NCI-H526 treated with DMSO at 0.1 percent for 48 hours (cell line): ENCODE measurements at places on chromosomes 1 and 21.
A peak's percentile ranks its signal among the peaks of the same experiment; 100 is the strongest.

GRCh38 chr1:147574401-147574800 lies 33.1 kb downstream of the BCL9 start:
- DNase-seq: no peak

DNA sequence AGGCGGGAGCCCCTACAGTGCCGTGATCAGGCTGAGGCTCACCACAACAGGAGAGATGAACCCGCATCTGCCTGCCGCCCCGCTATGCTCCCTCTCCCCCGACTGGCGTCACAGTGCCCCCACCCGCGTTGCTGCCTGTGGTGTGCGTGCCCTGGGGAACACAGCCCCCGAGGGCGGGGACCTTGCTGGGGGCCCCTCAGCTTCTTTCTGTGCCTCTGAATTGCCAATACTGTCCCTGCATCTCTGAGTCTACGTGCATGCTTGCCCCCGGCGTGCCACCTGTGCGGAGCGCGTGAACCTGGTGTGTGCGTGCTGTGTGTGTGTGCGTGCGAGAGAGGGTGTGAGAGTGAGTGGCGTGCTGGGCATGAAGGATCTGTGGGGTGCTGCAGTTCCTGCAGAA lies 10.3 kb downstream of the PARS2 start:
- no peak for DNase-seq

DNA sequence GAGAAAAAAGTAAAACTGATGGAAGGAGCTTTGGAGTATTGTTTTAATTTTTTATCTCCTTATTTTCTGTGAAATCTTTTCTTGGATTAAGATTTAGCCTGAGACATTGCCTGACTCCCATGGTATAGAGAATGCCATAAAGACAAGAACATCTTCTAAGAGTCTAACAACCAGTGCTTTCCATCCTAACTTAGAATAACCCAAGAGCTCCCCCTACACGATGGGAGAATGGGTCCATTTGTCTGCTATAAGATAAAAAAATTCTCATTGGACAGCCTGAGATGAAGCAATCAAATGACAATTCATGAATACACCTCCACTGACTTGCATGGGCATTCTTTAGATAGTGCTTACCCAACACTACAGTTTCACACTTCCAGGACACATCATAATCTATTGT lies 478.1 kb downstream of the TTLL7 start:
- no peak for DNase-seq

DNA sequence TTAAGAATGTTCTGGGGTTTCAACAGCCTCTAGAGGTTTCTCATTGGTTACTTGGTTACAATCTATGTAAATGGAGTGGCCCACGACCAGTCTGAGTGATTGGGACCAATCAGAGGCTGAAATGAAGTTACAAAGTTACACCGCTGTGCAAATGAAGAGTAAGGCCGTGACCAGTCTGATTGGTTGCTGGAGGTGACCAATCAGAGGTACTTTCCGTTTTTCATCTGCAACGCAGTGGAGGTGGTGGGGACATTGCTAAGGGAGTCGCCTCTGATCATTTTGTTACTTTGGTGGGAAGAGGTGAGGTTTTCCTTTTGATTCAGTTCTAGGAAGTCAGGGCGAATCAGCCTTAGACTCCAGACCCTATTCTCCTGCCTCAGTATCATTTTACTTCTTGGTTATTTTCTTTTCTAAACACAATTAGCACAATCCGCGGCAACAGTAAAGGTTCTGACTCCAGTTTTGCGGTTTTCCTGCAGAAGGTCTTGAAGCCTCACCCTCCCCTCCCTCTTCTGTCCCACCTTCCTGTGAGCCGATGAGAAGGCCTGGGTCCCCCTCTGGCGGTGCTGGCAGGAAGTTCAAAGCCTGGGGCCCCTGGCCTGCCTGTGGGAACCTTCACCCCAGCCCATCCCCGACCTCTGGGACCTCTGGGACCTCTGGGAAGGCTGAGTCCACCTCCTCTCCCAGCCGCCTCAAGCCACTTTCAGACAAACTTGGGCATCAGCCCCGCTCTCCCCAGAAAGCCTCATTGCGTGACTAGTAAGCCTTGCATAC lies 38.7 kb upstream of the TTC34 start:
- no peak for DNase-seq

GRCh38 chr1:152190589-152190988 lies 31.6 kb upstream of the RPTN start:
- DNase-seq: no peak

DNA sequence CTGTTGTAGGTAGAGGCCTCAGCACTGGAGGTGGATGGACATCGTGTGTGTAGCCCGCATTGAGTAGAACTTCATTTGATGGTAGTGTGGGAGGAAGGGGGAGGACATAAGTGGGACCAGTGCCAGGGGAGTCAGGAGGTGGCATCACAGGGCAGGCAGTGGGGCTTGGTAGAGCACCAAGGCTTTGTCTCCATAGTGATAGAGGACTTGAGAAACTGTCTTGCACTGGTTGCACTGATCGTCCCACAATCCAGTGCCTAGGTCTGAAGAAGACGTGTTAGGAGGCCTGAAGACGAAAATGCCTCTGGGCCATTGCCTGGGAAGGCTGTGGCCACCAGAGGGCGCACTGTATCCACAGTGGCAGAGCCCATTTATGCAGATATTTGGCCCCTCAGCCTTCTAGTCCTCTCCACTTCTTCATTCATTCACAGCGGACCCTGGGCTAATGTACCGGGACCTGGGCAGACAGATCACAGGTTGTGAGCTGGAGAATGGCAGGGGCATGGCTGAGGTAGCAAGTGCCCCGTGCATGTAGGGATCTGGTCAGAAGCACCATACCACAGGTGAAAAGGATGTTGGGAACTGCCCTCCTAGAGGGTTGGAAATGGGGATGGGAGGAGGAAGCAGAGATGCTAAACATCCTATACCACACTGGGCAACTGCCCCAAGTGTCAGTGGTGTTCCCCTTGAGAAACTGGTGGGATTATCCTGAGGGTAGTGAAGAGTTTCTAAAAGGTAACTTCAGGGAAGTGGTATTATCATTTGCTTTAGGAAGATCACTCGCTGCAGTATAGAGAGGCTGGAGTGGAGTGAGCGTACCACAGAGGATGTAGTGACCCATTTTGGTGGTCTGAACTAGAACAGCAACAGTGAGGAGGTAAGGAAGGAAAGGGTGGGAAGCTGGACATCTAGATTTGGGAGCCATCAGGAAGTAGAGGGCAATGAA lies 95.3 kb downstream of the PIK3R3 start:
- DNase-seq: peak; percentile 79

DNA sequence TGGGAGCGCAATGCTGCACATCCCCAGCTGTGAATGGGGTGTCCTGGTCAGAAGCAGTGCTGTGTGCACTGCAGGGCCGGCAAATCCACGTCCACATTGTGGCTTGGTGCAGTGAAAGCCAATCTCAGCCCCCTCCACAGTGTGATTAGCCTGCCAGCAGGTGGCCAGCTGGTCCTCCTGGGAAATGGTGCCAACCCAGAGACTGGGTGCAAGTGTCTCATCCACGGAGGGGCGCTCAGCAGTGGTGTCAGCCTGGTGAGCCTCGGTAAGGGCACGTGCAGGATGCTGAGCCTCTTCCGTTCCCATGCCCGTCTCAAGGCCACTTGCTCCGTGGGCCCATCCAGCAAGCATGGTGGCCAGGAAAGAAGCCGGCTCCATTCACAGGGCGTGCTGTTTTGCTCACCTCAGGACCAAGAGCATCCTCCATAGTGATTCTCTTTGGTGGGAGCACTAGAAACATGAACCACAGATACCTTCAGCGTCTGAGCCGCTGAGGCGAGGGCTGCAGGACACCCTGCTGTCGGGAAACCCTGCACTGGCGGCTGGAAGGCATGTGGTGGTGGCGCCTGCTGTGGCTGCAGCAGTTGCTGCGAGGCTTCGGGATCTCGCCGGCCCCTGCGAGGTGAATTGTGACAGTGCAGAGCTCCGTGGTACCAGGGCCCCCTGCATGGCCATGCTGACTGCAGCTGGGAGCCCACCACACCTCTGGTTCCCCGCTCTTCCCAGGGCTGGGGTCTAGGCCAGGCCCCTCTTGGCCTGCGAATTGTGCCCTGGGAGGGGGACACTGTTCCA lies 2.0 kb upstream of the SMYD3 start:
- DNase-seq: no peak

GRCh38 chr1:237320890-237321289 lies 278.9 kb downstream of the RYR2 start:
- no peak for DNase-seq

DNA sequence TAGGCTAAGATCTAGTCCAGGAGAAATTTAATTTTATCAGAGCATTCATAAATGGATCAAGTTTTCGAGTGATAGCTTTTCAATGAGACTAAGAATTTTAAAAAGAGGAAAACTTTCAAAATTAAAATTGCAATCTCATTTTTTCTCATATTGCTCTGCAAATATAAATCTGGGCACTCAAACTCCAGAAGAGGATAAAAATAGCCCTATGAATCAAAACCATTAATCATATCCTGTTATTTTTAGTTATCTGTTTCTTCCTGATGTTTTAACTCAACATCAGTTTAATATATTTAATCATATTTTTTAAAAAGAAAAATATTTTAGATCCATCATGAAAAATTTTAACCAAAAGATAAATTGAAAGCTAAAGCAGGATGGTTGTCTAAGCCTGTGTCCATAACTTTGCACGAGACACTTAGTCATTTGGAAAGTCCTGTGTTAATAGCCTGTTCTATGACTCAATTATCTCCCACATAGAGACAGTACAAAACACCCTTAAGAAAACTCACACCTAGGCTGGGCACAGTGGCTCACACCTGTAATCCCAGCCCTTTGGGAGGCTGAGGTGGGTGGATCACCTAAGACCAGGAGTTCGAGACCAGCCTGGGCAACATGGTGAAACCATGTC lies 17.1 kb upstream of the PRRC2C start:
- DNase-seq: no peak

- no peak for DNase-seq
These were observed 12.1 kb downstream of the LGR6 start for GRCh38 chr1:202205523-202206190.
